OCI-M1 (cell line): ENCODE measurements at places on chromosomes 7 and 10.
A peak's percentile ranks its signal among the peaks of the same experiment; 100 is the strongest.

DNA sequence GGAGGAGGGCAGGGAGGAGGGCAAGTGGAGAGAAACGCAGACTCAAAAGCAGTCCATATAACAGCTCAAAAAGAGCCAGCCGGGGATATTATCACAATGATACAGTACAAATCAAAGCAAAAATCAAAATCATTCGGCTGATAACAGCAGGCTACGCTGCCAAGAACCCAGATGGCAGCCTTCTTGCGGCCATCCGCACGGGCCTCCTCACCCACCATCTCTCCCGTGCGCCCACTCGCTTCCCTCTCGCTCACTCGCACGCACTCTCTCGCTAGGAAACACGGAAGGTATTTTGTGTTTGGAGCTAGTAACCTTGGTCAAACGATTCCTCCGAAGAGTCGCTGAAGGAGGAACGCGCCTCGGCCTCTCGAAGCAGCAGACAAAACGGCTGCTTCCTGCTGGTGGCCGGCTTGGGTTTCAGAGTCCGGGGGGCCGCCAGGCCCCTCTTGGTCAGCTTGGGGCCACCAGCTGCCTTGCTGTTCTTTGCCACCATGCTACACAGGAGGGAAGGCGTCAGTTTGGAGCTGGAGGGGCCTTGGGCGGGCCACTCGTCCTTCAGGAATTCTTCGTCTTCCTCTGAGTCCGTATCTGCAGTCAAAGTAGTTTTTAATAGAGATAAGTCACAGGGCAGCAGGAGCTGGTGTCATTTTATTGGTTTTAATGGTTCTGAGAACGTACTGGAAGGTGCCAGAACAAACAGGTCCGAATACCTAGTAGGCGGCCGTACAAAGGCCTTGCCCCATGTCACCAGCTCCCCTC, 68.9 kb downstream of the SLC29A4 start:
- DNase-seq: no peak

- no peak for DNase-seq
These were observed 52.9 kb downstream of the DNAJC12 start for GRCh38 chr10:67785098-67785497.

DNA sequence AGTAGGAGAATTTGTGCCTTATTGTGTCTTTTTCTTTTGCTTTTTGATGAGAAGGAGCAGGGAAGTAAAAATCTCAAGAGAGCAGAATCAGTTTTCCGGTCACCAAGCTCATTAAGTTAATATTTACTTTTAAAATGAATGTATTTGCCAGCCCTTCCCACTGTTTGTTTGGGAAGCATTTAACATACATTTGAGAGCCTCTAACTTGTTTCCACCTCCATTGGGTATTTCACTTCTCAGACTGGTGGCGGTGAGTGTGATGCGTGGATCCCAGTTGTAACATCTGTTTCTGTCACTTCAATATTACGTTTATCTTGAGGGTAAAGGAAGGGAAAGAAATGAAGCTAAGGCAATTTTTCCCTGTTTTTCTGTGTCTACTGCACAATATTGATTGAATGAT, 22.8 kb downstream of the CDK14 start:
- DNase-seq: no peak

DNA sequence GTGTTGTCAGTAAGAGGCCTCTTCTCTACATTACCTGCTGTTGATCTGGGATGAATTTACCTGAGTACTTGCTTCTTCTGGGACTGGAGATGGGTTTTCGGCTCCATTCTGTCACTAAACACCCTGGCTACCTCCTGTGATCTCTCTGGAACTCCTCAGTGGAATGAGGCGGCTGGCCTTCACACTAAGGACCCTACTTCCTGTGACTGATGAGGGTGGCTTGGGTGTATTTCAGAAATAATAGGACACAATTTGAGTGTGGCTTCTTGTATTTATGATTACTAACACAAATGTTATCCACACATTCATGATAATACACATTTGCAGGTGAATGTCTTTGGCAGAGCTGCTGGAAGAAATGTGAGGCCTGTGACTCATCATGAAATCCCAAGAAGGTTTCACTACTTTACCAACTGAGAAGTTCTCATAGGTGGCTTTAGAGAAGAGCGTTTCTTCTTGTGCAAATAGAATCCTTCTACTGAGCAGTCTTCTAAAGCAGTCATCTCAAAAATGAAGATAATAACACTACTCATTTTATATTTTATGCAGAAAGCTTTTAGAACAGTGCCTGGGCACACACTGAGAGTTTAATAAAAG, 21.3 kb upstream of the EVX1 start:
- DNase-seq: no peak

DNA sequence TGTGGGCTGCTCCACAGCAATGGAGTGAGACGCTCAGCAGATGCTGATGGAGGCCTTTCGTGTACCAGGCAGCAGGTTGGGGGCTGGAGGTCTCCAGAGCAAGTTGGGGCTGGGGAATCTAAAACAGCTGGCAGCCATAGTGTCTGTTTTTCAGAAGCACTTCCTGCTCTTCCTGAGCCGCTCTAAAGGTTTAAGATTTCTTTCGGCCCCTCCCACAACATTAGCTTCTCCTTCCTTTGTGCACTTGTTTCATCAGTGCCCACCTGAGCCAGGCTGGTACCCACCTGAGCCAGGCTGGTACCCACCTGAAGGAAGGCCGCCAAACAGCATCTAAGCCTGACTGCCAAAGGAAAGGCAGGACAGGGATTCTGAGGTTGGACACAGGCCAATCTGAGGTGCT, 18.4 kb upstream of the WAPL start:
- DNase-seq: no peak

GRCh38 chr10:133366751-133367150, 6.4 kb downstream of the ECHS1 start:
- DNase-seq: no peak

- DNase-seq: no peak
These were observed 568.0 kb downstream of the POM121L12 start for GRCh38 chr7:53603461-53603860.

DNA sequence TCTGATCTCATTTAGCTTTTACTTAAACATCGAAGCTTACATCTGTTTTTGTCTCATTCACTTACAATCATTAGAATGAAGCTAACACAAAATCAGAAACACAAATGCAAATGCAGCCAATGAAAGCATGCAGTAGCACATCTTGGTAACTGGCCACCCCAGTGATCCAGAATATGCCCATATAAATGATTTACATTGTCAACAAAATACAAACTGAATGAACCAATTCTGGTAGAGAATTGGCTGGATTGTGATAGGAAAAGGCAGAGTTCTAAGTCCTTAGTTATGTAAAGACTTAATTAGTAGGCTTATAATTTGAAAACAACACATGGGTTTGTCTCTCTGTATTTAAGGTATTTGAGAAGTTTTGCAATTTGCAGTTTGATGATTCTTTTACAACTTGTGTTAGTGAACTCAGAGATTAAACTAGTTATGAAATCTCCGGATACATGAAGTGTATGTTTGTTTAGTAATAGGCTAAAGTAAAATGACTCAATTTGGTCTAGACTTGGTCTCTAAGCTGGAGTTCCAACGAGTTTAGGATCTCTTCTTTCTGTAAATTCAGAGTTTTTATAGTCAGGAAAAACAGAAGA, 21.2 kb downstream of the TECTB start:
- no peak for DNase-seq

- DNase-seq: no peak
These were observed 9.3 kb downstream of the ZNF316 start for GRCh38 chr7:6646465-6646864.

DNA sequence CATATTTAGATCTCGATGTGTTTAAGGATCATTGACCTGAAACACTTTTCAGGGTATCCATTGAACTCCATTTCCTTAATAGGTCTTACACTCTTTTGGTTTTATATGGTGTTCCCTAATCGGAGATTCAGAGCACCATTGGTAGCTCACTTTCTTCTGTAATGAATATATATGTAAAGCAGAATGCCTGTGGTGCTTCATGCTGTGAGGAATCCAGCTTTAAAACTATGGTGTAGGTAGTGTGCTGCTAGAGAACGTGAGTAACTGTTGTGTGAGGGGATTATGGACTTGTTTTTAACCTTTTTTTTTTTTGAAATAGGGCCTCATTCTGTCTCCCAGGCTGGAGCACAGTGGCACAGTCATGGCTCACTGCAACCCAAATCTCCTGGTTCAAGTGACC, 376.9 kb upstream of the LRGUK start:
- no peak for DNase-seq

DNA sequence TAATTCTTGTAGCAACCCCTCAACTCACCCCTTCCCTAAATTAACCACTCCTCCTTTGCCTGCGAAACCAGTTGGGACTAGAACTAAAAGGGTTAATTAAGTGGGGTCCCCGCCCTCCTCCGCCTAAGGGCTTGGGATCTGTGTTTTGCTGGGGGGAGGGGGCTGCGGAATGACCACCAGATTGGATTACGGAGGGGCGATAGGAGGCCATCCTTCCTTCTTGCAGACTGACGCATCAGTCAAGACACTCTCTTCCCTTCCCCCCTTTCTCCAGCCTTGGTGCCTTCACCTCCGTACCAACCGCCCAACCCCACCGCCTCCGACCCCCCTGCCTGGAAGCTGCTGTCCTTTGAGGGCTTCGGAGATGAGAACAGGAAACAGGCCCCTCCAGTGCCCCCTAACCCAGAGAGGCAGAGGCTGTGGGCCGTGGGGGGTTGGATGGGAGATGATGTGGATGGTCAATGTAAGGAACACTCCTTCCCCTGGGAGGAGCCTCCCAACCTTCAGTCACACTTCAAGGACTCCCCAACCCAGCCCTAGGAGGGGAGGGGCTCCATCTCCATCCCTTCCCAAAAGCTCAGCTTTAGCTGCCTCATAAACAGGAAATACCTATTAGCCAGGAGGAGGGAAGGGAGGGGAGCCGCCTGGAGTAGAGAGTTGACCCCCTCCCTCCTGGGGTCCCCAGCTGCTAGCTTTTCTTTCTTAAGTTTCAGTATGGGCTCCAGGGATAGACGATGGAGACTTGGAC, 997 bp upstream of the LDB1 start:
- DNase-seq: peak; percentile 80

- DNase-seq: no peak
These were observed 8.5 kb downstream of the PDZD8 start for GRCh38 chr10:117366741-117367140.

DNA sequence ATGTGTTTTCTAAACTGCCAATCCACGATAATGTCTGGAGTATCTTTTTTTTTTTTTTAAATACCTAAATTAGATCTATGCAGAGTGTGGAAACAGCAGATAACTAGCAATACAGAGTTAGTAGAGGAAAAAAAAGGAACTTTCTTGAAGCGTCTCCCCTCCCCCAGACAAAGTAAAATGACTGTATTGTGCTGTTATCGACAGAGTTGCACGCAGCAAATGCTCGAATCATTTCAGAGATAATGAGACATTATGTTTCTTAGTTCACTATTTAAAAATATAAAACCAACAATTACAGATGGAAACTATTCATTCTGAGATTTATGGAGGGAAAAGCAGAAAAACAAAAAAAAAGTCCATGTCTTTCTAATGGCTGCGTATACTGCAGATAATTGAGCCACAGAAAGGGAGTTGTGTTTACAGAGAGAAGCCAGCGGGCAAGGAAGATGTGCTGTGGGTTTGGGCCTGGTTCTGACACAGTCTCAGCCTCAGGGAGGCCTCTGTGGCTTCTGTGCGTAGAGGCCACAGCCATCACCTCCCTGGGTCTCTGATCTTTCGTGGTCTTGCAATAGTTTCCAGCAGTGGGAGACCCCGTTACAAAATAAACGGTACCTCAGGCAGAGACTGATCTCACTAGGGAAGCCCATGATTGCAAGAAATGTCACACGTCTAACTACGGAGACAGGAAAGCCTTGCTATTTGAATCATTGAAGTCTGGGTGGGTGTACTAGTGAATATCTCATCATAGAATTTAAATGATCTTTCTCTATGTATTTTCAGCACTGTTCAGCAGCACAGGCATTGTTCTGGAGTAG, 19.1 kb upstream of the KLF6 start:
- peak; percentile 97 for DNase-seq

DNA sequence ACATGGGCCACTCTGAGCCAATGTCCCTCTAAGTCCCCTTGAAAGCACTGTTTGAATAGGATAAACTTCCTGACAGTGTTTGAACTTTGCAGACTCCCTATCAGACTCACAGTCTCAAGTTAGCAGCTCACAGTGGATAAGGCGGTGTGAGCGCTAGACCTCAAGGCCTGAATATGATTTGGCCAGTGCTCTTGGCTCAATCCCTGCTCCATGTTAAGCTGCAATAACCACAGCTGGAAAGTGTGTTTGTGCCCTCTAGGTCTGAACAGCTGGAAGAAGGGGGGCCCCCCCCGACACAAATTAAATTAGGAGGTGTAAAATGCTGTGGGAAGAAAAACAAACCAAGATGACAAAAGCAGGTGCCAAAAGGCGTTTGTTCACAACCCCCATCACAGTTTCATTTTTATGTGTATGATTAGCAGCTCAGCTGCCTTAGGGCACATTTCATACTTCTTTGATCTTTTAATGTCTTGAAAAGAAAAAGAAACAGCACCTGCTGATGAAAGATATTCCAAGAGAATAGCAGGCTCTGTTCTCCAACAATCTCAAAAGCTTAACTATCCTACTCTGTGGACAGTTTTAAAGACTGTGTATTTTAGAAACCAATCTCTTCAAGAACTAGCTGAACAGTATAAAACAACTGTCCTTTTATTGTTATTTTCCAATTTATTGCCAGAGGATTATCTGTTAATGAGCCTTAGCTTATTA, 167.6 kb downstream of the SNX13 start:
- DNase-seq: no peak

DNA sequence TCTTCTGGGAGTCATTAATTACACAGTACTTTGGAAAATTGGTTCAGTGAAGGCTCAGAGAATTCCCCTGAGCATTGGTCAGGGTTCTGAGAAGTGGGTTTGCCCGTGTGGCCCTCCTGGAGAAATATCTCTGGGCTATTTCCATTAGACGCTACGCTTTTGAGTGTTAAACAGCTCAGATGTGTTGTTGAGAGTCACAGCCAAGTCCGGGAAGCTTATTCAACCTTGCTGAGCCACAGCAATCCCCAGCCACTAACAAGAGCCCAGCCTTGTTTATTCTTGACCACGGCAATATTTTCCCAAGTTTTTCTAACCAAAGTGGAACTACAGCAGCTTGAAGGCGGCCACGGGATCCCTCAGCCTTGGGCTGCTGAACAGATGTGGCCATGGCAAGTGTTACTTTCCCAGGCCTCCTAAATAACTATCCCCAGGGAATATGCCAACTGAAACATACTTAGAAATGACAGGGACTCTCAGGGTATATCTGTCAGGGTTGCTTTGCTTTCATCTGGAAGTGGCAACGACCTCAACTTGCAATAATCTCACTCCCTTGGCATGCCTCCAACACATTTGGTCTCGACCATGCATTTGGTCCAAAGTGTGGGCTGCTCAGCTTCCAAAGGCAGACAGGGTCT, 214.7 kb downstream of the EMX2 start:
- DNase-seq: no peak

GRCh38 chr10:78313048-78313381, 279.4 kb downstream of the RPS24 start:
- no peak for DNase-seq

GRCh38 chr10:126969310-126969709, 64.1 kb downstream of the DOCK1 start:
- DNase-seq: no peak

- DNase-seq: no peak
These were observed 77.6 kb upstream of the ZMIZ1 start for GRCh38 chr10:78991187-78991586.

DNA sequence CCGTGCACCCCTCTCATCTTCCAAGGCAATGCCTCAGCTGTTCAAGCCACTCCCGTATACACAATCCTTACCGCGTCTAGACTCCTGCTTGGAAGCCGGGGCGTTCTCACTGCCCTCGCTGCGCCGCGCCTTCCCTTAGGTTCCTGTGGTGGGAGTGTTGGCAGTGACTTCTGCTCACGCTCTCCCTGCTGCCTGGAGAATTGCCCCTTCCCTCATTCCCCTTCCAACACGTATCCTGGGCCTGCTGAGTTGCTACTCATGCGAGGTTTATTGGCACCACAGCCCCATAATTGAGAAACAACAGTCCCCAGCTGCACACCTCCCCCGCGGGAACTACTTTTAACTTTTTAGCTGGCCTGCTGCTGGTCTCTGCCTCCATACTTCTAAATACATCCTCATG, 31.9 kb downstream of the RBM17 start:
- DNase-seq: no peak
